ENCODE measurements at places on chromosomes 5 and 9.

- DNase-seq: no peak
Observed at GRCh38 chr5:2776337-2777302, 25.1 kb upstream of the IRX2 start.

DNA sequence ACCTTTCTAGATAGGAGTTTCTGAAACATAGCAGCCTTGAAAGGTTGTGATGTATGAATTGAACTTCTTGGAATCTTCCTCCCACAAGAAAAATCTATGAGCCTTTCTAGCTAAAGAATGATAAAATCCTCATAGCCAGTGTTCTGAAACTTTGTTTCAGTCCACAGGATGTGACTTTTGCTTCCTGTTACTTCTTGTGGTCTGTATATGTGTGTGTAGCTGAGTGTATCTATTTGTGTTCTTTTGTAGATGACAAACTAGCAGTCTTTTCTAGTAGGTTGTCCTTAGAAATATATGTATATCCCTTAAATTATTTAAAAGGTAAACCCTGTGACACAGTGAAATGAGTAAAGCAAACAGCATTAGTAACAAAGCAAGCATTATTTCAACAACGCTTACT is 188.8 kb downstream of the MRPS30 start:
- no peak for DNase-seq

DNA sequence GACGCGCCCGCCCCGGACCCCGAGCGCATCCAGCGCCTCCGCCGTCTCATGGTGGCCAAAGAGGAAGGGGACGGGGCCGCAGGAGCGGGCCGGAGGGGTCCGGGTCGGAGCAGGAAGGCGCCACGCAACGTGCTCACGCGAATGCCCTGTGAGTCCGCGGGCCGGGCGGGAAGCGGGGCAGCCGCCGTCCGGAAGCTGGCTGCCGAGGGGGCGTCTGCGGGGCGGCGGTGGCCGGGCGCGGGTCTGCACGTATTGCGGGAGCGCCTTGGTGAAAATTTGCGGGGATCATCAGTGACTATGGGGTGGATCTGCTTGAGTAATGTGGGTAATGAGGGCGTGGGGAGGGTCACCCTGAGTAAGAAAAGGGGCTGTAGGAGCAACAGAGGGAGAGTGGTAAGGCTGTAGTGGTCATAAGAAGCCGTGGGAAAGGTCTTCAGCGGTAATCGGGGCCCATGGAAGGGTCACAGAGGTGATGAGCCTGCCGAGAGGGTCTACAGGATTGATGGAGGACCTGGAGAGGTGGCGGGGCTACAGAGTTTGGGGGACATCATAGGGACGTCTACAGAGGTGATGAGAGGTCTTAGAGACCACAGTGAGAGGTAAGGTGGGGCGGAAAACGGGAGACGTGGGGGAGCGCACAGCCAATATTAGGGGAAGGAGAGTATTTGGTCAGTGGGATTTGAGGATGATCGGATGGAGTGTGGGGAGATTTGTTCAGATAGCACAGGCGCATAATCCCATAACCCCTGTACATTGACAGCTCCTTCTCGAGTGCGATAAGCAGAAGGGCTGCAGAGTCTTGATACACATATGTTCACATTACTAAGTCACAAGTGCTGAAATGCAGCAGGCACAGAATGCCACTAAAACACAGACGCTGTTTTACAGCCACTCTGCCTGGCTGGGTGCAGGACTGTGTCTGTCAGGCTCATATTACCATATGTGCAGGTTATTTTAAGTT is 819 bp downstream of the LSM11 start:
- peak; percentile 15 for DNase-seq

DNA sequence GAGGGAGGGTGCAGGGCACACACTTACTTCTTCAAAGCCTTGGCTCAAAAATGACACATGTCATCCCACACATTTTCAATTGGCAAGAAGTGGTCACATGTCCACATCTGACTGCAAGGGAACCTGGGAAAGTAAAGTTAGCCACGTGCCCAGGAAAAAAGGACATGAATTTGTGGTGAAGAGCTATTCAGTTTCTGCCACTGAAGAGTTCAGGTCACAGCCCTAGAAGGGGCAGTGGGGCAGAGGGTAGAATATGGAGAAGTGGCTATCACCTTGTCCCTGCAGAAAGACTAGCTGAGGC is 1.9 kb upstream of the RGS14 start:
- no peak for DNase-seq

- peak; percentile 75 for DNase-seq
Observed at GRCh38 chr9:95092262-95093072, 225.0 kb downstream of the FANCC start.

DNA sequence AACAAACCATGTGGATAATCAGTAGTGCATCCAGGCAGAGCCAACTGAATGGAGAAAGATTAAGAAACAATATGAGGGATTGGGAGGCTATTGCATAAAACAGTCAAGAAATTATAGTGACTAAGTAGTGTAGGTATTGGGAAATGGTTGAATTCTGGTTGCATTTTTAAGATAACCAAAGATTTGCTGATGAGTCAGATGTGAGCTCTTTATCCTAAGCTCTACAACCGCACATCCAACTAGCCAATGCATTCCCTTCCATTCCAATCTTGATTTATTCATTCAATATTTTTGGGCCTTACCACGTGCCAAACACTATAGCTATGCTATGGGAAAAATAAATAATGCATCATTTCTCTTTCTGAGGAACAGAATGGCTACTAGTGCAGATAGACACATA is 524.5 kb upstream of the RGMB start:
- DNase-seq: peak; percentile 86

GRCh38 chr5:160047423-160047822 is 38.5 kb downstream of the TTC1 start:
- DNase-seq: no peak

DNA sequence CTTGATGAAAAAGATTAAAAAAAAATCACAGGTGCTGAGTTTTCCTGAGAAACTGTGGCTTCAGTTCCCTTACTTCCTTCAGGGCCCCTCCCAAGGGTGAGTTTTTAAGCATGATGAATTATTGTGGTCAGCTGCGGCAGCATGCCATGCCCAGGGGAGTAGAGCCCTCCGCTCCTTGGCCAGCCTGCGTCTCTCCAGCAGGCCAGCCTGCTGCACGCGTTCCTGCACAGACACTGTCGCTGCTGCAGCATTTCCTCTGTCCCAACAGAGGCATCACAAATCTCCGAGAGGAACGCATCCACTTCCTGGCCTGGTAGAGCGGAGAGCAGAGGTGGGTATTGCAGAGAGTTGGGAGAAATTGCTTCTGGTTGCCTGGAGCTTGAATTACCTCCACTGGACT is 26.1 kb upstream of the GLRA1 start:
- no peak for DNase-seq

GRCh38 chr9:95286151-95286550 is 31.4 kb downstream of the FANCC start:
- DNase-seq: no peak

GRCh38 chr9:134101623-134102149 is 33.9 kb upstream of the BRD3 start:
- DNase-seq: no peak

GRCh38 chr9:7739595-7739994 is 60.0 kb downstream of the DMAC1 start:
- no peak for DNase-seq

GRCh38 chr5:168202996-168203395 is 88.4 kb upstream of the WWC1 start:
- no peak for DNase-seq

GRCh38 chr5:81789033-81789432 is 38.1 kb upstream of the SSBP2 start:
- peak; percentile 65 for DNase-seq

- DNase-seq: no peak
Observed at GRCh38 chr9:134833294-134833880, 47.2 kb upstream of the FCN2 start.

GRCh38 chr9:75210215-75210614 is 121.9 kb downstream of the OSTF1 start:
- DNase-seq: no peak

DNA sequence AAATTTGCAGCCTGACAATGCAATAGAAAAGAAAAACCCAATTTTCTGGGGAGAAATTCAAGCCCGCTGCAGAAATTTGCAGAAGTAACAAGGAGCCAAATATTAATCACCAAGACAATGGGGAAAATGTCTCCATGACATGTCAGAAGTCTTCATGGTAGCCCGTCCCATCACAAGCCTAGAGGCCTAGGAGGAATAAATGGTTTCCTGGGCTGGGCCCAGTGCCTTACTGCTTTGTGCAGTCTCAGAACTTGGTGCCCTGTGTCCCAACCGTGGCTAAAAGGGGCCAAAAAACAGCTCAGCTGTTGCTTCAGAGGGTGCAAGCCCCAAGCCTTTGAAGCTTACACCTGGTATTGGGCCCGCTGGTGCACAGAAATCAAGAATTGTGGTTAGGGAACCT is 23.6 kb upstream of the EGFLAM start:
- no peak for DNase-seq

- DNase-seq: no peak
Observed at GRCh38 chr9:32955655-32956478, 45.6 kb downstream of the APTX start.

GRCh38 chr9:96302021-96302420 is at the start of gene HSD17B3:
TSS of gene HSD17B3 (minus strand) at chr9:96302176. CDS start at chr9:96302104, 72 bp downstream.
- peak; percentile 80 for DNase-seq

DNA sequence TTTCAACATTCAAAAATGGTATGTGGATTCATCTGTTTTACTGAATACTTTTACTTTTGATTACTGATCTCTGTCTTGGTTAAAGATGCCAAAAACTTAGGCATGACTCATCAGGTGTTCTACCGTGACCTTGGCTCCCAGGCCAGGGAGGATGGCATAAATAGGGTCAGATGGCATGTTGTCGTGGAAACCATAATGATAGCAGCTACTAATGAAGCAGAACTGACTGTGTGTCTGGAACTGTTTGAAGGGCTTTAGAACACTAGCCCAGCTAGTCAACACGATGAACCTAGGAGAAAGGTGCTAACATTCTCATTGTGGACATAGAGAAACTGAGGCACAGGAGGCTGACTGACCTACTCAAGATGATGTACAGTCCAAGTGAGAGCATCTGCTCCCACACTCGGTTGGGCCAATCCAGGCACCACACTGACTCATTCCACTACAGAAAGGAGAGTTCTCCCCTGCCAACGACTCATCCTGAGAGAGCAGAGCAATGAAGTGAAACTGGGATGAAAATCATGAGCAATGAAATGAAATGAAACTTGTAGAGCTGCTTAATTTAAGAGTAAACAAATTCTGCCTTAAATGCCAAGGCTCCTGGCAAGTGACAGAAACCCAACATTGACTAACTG is 116.0 kb downstream of the TENT4A start:
- DNase-seq: peak; percentile 35

GRCh38 chr5:156956321-156956720 is 6.7 kb downstream of the TIMD4 start:
- DNase-seq: no peak

- DNase-seq: no peak
Observed at GRCh38 chr5:56501781-56502557, 268.8 kb upstream of the ANKRD55 start.

- peak; percentile 78 for DNase-seq
Observed at GRCh38 chr9:4508907-4509589, 18.8 kb downstream of the SLC1A1 start.

- DNase-seq: peak; percentile 56
Observed at GRCh38 chr9:5582835-5583195, 46.1 kb upstream of the RIC1 start.

GRCh38 chr9:80467632-80468031 is 895.9 kb downstream of the TLE4 start:
- DNase-seq: peak; percentile 85

DNA sequence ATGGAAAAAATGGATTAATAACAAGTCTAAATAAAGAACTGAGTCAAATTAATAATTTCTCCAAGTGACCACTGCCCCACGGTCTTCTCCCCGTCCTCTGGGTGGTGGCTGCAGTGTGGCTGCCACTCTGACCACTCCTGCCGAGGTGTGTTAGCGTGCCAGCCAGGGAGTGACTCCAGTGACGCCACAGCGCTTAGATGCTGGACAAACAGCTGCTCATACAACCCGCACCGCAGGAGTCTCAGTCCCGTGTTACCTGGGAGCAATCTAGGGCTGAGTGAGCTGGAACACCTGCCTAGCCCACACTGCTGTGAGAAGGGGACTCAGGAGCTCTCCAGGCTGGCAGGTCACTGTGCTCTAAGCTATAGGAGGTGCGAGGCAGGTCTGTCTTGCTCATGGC is 10.2 kb downstream of the MAPK9 start:
- DNase-seq: no peak

DNA sequence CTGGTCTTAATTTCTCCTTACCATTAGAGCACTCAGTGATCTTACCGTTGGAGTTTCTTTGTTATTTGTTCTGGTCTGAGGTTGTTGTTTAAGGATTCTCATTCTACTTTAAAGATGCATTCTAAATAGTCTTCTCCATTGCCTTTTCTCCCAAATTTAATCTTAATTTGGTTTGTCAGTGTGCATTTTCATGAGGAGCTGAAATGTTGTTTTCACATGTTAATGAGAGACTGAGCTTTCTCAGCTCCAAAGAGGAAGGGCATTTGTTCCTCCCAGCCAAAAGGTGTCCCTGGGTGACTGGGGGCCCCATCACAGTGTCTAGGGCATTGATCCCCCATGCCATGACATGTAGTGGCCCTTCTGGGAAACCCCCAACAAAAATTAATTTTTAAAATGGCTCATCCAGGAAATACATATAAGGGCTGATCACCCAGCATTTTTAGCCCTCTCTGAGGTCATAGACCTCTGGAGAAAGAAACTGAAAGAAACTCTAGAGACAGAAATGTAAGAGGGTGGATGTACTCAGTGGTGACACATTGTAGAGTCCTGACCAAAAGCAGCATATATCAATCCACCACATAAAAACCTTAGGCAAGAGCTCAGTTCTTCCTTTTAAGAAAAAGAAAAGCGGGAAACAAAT is 240.4 kb upstream of the RAI14 start:
- no peak for DNase-seq

- peak; percentile 32 for DNase-seq
Observed at GRCh38 chr5:138736293-138736692, 16.9 kb upstream of the CTNNA1 start.

GRCh38 chr9:15417626-15418025 is 5.0 kb upstream of the SNAPC3 start:
- no peak for DNase-seq

DNA sequence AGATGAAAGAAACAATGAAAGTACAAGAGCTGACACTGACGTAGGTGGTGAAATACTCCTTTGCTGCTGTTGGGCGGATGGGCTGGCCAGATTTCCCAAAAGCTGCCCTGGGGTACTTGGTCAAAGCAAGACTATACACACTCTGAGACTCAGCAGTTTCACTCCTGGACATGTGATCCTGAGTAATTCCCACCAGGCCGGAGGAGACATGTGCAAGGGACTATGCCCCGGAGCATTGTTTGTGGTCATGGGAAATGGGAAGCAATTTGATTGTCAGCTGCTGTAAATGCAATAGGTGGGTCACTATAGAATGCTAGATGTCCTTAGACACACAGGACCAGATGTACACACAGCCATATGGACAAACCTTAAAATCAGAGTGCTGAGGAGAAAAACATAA is 116.1 kb downstream of the DCP2 start:
- peak; percentile 83 for DNase-seq

DNA sequence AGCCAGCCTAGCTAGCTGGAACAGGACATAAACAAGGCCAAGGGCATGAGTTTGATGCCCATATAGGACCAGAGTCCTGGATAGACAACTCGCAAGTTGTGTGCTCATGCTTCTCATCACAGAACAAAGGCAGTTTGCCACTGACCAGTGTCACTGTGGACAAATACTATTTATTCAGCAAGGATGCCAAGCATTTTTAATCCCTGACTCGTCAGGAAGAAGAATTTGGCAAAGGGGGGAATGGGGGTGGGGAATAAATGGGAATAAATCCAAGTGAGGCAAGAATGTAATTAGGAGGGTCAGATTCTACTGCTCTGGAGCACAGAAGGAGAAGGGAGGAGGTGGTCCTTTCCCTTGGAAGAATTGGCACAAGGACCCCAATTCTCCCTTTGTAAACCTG is 46.8 kb upstream of the ANKRD55 start:
- DNase-seq: peak; percentile 39
